ENCODE measurements at places on chromosomes 2 and 18. TPM values are rescaled to one million over a fixed set of nuclear protein-coding genes. Genes with fewer than 3 reads are reported as not detected.

The WDR35 gene
- total RNA-seq = 6.6 TPM

The PIEZO2 gene
- 3.1 TPM for total RNA-seq

The MOCOS gene
- total RNA-seq = 5.8 TPM

The RHOB gene
- 677 TPM for total RNA-seq

The TXNDC2 gene
- 0.22 TPM for total RNA-seq

The SOWAHC gene
- total RNA-seq = 14.7 TPM

The STAT4 gene
- 4.1 TPM for total RNA-seq

The GRB14 gene
- total RNA-seq = 21.7 TPM

The COL4A3 gene
- 0.67 TPM for total RNA-seq

The ANKRD29 gene
- 11.9 TPM for total RNA-seq

The ACMSD gene
- total RNA-seq = not detected

The PLEKHH2 gene
- 11.4 TPM for total RNA-seq

The MROH2A gene
- not detected for total RNA-seq

The METAP1D gene
- total RNA-seq = 5.5 TPM

The LRRC30 gene
- not detected for total RNA-seq

The NOSTRIN gene
- total RNA-seq = 62.1 TPM

The KYNU gene
- total RNA-seq = 12.0 TPM

The RGPD4 gene
- not detected for total RNA-seq

The DOK6 gene
- total RNA-seq = 1.6 TPM

The SLC11A1 gene
- 122 TPM for total RNA-seq

The OTOF gene
- total RNA-seq = 0.26 TPM

The MOGAT1 gene
- 0.74 TPM for total RNA-seq

The CCDC74B gene
- total RNA-seq = 0.64 TPM

The GLB1L gene
- total RNA-seq = 13.5 TPM

The NDC80 gene
- 0.29 TPM for total RNA-seq

The ANKAR gene
- 6.6 TPM for total RNA-seq

The UGT1A4 gene
- not detected for total RNA-seq

The EPAS1 gene
- 717 TPM for total RNA-seq

The DSG2 gene
- 32.9 TPM for total RNA-seq

The TMEM17 gene
- 1.4 TPM for total RNA-seq

All from mesenteric fat pad (tissue), 1 donor.